ENCODE measurements at places on chromosomes 2 and 18.
A peak's percentile ranks its signal among the peaks of the same experiment; 100 is the strongest.

DNA sequence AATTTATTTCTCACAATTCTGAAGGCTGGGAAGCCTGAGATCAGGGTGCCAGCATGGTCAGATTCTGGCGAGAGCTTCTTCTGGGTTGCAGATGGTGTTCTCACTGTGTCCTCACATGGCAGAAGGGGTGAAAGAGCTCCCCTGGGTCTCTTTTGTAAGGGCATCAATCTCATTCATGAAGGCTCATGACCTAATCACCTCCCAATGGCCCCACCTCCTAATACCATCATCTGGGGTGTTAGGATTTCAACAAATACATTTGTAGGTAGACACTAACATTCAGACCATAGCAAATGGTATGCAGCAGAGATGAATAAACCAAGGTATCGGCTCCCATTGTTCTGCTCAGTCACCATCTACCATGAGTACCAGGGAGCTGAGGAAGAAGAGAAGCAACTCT is 32.7 kb downstream of the YPEL5 start:
- DNase-seq = no peak

DNA sequence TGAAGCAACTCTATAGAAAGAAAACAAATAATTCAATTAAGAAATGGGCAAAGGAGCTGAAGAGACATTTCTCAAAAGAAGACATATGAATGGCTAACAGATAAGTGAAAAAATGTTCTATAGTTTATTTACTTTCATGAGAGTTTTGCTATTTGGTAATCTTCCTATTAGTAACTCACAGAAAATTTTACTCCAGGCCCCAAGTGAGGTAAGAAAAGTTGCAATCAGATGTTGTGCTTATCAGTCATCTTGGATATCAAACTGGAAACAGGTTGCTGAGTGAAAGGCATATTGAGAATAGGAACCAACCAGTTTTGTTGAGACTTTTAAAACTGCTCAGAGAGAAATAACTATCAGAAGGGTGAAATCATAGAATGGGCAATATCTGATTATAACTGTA is 1179.0 kb upstream of the ACVR2A start:
- DNase-seq = no peak

DNA sequence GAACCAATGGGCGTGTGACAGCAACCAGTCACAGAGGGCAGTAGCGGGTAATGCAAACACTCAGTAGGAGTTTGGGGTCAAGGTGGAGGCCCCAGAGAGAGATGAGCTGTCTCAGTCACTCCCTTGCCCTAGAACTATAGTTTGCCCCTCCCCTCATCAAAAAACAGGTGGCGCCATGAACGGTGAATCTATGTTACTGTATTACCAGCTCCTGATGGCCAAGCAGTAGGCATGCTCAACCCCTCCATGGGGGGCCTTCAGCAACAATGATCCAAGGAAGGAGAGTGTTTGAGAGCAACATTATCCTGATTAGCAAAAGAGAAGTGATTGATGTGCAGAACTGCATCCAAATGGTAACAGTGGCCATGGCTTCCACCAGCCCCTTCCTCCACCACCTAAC is 30.4 kb downstream of the TRABD2A start:
- no peak for DNase-seq

- peak; percentile 27 for DNase-seq
Measured at GRCh38 chr18:13611601-13612195, 114.7 kb downstream of the FAM210A start.

GRCh38 chr18:45588376-45589355 is 26.6 kb upstream of the SLC14A2 start:
- peak; percentile 91 for DNase-seq

DNA sequence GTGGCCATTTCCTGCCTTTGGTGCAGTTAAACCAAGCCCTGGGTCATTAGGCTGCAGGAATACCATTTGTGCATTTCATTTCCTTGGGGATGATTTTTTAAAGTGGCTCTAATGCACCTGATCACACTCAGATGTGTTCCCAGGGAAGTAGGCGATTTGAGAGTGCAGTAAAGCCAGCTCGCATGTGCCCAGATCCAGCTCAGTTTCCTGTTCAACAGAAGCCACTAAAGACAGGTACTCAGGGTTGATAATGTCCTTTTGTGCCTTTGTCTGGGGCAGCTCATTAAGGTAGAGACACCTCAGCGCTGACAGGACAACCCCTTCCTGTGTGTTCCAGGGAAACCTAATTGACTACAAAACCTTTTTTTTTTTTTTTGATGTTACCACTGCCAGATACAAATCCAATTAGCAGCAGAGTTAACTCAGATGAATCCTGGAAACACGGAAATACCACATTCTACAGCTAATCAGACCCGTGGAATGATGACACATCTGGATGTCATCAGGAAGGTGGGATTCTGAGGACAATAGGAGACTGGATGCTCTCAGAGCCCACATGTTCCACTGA is 15.2 kb upstream of the CHRNA1 start:
- peak; percentile 91 for DNase-seq

GRCh38 chr2:237254369-237254861 is 159.5 kb downstream of the COL6A3 start:
- peak; percentile 87 for DNase-seq

DNA sequence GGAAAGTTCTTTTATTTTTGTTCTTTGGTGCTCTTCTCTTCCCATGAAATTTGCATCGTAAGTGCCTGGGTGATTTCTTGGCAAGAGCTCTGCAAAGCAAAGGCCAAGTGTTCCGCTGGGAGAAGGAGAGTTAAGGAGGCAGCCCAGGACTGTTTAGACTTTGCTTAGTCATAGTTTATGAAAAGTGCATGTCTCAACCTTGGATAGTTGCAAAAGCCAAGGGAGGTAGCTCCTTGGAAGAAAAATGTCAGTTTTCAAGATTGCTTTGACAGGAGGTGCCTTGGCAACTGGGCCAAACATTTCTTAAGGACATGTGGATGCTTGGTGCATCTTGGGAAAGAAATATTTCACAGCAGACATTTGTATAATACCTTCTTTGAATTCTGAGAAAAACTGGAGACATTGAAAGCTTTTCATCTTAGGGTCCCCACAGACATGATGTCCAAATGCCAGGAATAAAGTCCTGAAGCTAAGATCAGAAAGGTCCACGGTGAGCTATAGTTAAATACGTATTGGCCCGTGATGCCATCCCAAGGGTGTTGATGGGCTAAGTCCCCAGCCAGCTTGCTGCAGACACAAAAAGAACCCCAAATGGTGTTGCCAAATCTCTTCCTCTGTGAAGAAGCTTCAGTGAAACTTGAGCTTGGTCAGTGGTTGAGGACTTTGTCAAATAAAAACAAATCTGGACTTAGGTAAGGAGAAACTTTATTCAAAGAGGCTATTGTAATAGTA is 96.3 kb upstream of the THUMPD2 start:
- peak; percentile 91 for DNase-seq

All from fibroblast of skin of right quadriceps (primary cell).